ENCODE measurements at places on chromosomes 3 and 15.

DNA sequence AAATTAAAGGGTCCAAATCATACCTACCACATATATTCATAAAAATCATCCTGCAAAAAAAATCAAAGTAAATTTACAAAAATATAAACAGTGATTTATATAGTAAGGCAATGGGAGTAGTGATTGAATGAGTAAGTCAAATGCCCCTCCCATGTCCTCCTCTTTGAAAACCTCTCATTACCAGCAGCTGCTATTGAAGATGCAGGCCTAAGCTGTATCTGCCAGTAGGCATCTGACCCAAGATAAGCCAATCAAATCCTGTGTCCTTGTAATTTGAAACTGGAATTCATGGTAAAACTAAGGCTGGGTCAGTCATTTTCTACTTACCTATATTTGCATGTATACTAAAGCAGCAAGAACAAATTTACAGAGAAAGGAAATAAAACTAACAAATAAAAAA is 60.4 kb upstream of the POU1F1 start:
- no peak for DNase-seq

DNA sequence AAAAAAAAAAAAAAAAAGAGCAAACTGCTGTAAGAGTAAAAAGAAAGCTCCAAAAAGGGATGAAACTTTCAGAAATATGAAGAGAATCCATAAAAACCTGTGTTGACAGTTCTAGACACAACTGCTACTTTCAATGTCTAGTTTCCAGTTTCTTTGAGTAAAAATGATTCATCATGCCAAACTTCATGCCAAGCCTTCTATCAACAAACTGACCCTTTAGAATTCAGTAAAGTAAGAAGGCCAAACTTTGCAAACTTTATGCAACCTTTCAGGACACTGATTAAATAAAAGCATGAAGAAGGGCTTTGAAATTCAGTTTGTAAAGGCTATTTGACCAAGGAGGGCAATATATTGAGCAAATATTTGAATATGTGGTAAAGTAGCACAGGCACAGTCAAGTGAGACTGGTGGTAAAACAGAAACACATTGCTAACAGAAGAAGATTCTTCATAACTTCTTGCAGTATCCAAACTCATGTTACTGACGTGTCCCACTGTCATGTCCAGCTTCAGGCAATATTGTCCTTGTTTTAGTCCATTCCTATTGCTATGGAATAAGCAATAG is 56.3 kb upstream of the CFAP20DC start:
- no peak for DNase-seq

- DNase-seq = no peak
Observed at GRCh38 chr3:131393051-131393450, 11.5 kb downstream of the NUDT16 start.

DNA sequence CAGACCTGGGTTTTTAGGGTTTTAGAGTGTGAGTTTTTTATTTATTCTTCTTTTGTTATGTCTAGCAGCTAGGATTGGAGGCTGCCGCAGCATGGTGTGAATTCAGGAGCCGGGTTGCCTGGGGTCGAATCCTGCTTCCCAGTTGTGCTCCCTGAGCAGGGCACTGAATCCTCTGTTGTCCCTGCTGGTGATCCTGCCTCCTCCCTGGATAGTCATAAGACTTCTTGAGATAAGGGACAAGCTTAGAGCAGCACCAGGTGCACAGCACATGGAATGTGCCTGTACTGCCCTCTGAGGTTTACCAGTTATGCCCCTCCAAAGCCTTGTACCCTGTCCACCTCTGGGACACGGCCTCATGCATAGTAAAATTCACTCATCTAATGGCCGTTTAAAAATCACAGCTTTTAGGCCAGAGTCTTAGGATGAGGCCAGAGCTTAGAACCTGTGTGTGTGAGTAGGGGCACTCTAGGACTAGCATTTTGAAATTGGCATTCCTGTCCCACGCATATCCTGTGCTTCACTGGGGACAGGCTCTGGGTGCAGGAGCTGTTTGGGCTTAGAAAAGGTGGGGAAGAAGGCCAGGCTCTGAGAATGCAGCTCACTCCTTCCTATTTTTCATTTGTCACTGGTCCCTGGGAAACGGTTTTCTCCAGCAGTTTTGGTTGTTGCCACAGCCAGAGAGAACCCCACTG is 47.7 kb downstream of the CHCHD6 start:
- no peak for DNase-seq

DNA sequence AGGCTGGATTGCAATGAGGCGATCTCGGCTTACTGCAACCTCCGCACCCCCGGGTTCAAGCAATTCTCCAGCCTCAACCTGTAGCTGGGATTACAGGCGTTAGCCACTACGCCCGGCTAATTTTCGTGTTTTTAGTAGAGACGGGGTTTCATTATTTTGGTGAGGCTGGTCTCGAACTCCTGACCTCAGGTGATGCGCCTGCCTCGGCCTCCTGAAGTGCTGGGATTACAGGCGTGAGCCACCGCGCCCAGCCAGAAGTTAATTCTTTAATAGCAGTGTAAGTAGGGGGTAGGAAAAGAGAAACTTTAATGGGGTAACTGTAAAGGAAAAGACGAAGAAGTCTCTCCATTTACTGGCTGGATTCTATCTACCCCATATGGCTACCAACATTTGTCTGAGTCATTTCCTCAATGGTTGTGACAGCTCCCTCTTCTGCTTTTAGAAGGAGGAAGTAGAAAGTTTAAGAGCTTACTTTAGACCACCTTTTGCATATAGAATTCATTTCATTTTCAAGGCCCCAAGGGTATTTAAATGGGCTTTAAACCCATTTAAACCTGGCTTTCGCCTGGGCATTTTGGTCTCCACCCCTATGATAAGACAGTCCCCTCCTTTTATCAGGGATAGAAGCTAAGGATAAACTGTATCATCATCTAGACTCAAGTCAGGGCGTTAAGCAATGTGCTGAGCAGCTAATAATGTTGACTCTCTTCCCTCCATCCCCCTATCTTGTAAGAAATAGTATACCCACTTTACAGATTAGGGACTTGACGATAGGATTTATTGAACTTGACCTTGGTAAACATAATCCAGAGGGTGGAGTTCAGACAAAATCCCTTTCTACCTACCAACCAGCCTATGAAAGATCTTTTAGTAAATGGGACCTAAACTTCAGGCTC is 1.1 kb upstream of the CDV3 start:
- DNase-seq = no peak

DNA sequence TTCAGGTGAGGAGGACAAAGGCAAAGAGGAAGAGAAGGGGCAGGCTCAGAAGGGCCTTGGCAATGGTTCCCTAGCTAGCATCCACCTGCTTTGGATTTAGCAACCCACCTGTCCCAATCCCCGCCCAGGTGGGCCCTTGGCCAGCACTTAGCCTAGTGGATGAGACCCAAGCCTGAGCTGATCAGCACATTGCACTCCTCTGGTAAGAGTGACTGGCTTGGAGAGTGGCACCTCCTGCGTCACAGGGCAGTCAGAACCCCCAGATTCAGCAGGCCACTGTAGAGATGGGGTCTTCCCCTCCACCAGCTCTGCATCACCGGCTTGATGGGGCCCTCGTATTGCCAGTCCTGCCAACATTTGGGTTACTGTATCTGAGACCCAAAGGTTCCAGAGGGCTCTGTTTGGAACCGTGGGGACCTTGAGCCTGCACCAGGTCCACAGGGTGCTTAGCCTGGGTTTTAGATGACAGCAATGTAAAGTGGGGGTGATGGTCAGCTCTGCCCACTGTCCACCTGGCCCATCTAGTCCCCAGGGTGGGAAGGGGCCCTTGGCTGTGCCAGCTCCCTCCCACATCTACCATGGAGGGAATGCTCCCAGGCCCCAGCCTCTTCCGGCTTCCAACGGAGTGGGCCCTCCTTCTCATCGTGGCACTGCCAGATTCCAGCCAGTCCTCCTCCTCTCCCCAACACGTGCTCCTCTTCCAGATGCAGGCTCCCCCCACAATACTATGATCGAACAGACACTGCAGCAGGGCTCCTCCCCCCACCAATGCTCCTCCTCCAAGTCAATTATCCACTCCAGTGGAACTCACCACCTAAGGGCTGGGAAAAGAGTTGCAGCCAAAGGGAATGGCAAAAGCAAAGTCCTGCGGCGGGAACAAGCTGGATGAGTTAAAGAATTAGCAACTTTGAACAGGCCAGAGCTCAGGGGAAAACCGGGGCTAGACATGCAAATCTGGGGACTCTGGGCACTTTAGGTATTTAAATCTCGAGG is 45.7 kb downstream of the LHFPL4 start:
- DNase-seq = no peak

DNA sequence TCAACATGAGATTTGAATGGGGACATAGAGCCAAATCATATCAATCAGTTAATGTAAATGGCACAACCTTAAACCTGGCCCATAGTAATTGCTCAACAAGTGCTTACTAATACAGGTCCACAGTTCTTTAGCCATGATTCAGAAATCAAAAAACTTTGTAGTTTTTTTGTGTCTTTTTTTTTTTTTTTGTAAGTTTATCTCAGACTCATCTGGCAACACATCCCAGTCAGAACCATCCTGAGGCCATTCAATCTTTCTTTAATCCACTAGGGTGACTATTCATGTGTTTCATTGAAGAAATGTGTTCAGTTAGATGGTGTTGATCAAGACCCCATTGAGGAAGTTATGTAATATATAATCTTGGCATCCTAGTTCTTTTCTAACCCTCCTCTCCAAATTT is 65.4 kb downstream of the ABI3BP start:
- DNase-seq = no peak

DNA sequence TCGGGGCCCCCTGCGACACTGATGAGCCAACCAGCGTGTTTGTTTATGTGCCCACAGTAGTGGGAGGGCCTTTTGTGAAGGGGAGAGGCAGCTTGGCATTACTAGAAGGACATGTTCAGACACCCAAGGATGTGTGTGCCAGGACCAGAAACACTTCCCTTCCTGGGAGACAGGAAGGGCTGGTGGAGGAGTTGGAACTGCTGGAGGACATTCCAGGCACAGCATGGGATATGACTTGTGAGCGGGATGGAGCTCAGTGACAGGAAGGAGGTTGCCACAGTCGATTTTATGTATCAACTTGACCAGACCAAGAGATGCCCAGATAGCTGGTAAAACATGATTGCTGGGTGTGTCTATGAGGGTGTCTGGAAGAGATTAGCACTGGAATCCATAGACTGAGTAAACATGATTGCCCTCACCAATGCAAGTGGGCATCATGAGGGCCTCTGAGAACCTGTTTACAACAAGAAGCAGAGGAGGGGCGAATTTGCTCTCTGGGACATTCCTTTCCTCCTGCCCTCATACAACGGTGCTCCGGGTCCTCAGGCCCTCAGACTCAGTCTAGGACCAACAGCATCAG is 106.4 kb upstream of the TLE3 start:
- DNase-seq = no peak

DNA sequence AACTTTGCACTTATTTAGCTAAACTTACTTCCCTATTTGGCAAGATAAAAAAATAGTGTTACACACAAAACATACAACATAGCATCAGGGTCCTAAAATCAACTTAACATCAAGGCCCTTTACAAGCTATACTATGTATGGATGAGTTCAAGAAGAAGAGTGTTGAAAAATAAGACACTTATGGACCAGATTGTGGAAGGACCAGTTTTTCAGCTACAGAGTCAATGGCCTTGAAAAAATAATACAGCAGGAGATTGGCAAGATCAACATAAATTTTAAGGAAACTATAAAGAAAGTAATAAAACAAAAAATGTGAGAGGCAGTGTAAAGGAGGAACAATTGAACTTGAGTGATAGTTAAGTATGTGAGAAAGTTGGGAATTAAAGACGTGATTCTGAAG is 66.3 kb upstream of the BBX start:
- no peak for DNase-seq

- no peak for DNase-seq
Observed at GRCh38 chr3:42535981-42536784, 33.7 kb downstream of the VIPR1 start.

- DNase-seq = no peak
Observed at GRCh38 chr3:154398084-154398967, 31.7 kb downstream of the GPR149 start.

DNA sequence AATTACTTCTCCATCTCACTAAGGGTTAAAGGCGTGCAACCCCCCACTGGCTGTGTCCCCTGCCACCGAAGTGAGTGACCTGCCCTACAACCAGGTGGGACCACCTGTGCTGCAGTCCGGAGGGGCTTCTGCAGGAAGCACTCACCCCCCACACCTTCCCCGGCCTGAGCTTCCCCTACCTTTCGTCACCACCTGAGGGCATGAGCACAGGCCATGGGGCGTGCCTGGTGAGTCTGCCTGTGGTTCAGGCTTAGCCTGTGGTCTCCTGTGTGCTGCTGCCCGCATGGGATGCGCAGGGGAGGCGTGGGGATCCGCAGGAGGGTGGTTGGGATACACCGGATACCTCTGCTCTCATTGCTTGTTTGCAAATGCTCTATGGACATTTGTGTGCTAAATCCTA is 46.0 kb downstream of the KLHL25 start:
- no peak for DNase-seq

DNA sequence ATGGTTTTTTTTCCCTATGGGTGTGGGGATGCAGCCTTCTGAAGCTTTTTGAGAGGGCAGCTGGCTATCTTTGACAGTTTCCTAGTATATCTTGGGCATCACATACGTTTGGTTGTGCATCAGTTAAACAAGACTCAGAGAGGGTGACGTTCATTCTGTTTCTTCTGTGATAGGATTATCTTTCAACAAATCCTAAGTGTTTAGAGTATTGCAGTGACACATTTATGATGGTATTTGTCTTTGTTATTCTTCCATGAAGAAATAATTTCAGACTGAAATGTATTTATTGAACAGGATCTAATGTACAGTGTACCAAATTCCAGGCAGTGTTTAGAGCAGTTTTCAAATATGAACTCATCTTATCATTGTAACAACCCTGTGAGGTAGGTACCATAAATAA is 114.4 kb downstream of the PLCL2 start:
- DNase-seq = no peak

DNA sequence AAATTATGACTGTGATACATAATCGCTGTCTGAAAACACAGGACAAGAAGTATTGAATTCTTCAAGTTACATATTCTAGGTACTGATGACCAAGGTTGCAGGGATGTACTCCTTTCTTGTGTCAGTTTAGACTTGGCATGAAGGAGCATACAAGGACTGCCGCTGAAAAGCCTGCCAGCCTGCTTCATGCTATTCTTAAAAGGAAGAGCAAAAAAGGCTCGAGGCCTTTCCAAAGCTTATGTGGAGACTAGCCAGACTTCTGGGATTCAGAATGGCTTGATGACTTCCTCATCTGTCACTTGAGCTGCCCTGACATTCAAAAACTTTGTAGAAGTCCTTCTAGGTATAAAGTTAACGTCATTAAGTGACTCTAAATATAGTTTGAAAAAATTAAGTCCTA is 92.0 kb downstream of the CADM2 start:
- no peak for DNase-seq

- DNase-seq = no peak
Observed at GRCh38 chr15:89299896-89300295, 34.7 kb downstream of the POLG start.

DNA sequence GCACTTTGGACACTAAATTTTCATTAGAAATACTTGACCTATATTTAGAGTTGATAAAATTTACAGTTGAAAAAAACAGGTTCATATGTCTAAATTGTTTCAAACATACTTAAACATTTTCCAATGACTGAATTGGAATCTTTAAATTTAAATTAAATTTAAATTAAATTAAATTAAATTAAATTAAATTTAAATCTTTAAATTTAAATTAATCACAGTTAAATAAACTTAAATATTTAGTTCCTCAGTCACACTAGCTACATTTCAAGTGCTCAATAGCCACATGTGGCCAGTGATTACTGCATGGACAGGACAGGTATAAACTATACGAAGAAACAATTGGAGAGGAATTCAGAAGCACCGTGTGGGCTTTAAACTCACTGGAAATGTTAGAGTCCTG is 16.8 kb downstream of the LRRC3B start:
- DNase-seq = no peak
